HFFc6 (cell line): ENCODE measurements at places on chromosomes 13 and 19.

DNA sequence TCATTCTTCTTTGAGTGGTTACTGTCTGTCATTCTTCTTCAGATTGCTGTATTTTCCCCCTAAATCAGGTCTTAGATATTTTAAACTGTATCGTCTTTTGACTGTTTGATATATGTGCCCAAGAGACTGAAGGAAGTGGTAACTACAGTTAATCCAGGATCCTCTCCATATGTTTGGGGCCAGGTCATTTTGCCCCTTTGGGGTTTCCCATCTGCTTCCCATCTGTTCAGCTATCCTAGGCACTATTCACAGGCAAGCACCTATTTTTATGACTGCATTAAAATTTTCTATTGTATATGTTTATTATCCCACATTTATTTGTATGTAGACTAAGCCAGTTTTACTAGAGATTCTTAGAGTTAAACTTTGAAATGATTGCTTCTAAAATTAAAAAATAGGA lies 244.2 kb downstream of the PCCA start:
- DNase-seq = no peak

DNA sequence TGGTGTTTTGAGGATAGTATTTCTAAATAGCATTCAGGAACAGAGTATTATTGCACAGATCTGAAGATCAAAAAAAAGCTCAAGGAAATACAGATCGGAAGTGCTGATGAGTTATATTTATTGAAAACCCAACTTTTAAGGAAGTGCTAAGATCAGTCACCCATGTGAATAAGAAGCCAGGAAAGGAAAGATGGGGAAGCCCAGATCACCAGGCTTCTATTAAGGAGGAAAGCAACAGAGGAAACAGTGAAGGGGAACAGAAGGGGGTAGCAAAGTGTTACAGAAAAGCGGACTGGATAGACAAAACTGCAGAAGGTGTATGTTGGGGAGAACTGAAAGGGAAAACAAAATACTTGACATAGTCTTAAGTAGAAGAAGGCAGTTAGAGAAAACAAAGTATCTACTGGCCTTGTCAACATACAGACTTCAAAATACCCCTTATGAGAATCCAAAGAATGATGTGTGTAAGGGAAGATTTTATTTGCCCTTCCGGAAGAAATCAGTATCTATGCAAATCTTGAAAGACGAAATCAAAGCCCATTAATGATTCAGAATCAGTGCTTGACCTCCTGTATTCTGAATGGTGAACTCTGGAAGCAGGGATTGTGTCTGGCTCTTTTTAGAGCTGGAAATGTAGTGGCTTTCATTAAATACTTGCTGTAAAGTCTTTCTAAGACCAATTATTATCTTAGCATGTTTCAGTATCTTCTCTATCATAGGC lies 12.1 kb downstream of the UFM1 start:
- no peak for DNase-seq

DNA sequence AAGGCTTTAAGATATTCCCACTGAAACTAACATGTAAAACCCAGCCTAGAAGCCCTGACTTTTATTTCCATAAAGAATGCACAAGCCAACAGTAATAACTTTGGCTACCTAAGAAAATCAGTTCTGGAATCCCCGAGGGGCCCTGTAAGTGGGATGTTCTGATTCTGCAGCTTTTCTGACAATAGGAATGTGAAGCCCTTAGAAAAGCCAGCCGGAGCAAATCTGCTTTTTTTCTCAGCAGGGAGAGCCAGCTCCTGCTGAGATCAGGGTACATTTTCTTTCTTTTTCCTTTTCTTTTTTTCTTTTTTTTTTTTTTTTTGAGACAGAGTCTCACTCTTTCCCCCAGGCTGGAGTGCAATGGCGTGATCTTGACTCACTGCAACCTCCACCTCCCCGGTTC lies 8.0 kb upstream of the GARRE1 start:
- DNase-seq = no peak

DNA sequence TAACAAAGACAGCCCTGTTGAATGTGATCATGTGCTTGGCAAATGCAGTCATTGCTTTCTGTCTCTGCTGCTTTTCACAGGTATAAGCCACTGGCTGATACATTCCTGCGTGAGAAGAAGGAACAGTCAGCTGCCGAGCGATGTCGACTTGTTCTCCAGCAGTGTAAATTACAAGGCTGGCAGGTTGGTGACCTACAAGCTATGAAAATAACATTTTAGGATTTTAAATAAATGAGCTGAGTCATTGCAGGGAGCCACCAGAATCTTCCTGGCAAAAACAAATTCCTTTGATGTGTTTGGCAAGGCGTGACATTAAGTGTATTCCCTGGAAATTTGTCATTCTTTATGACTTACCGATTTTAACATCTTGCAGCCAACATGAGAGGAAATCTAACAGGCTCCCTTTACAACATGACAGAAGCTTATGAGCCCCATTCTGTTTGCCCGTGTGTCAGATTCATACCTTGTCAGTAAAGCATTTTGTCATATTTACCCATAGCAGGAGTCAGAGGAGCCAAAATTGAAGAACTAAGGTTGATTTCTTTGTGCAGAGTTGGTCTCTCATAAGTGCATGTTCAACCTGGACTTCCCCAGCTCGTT lies 471.4 kb downstream of the MYO16 start:
- no peak for DNase-seq

GRCh38 chr13:101218484-101218883 lies 197.8 kb downstream of the NALCN start:
- no peak for DNase-seq

DNA sequence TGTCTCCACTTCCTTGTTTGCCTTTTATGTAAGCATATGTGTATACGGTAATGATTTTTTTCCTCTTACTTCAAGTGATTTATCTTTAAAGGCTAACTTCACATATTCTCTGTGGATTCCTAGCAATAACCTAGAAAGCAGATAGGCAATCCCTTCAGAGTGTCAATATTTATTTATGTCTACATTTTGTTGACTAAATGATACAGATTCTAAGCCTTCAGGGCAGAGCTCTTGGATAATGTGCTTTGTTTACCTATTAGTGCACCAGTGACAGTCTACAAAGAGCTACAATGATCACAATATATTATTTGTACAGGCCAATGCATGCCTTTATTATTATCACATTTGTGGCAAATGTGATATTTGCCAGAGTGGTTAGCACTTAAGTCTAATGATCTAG lies 406.2 kb downstream of the EFNB2 start:
- no peak for DNase-seq

- DNase-seq = peak; percentile 41
Measured at GRCh38 chr19:632579-633067, 714 bp downstream of the POLRMT start.
